NCI-H146 (cell line): ENCODE measurements at places on chromosomes 4 and X.

GRCh38 chr4:74805601-74806000 lies 11.3 kb upstream of the BTC start:
- no peak for DNase-seq

DNA sequence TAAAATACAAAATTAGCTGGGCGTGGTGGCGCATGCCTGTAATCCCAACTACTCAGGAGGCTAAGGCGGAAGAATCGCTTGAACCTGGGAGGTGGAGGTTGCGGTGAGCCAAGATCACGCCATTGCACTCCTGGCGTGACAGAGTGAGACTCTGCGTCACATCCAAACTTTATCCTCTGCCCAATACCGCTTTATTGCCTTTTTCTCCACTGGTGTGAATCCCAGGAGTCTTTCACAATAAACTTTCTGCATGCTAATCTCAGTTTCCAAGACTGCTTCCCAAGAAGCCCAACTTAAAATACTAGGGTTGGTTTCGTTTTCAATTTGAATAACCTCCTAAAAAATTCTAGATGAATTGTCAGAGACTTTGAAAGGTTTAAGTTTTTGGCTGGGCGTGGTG lies 27.2 kb upstream of the DHX15 start:
- no peak for DNase-seq

DNA sequence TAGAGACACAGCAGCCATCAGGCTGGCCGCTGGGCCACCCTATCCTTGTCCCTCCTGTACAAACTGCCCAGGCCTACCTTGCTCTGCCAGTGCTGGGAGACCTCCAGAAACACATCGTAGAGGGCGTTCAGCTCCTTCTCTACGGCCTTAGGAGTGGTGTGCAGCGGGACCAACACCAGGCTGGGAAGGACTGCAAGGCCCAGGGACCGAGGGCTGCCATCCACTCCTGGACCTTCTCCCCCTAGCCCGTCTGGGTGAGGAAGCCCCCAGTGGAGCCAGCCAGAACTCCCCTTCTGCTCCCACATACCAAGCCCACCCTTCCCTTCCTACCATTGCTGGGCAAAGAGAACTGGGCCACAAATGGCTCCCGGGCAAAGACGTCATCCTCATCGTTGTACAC lies 5.0 kb downstream of the RPL10 start:
- DNase-seq, result no peak

DNA sequence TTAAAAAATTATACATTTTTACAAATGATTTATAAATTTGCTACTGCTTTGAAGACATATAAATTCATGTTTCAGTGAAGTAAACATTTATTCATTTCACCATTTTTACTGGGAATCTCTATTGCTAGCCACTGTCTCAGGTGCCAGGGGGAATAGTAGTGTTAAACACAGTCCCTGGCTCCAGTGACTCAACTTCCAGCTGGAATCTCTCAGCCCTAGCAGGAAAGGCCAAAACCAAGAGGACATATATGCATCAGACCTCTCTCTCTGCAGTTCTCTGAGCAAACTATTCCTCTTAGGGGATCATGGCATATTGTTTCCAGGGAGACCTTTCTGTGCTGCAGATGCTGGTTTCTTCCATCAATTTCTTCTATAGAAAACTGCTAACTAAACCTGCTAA lies 1009.0 kb upstream of the LCORL start:
- DNase-seq, result no peak

GRCh38 chr4:8501781-8502180 lies 61.2 kb downstream of the TRMT44 start:
- DNase-seq, result no peak

GRCh38 chr4:136751556-136751955 lies 780.7 kb downstream of the PCDH18 start:
- no peak for DNase-seq

- DNase-seq, result peak; percentile 46
Measured at GRCh38 chr4:25928379-25929297, 14.6 kb downstream of the SMIM20 start.

DNA sequence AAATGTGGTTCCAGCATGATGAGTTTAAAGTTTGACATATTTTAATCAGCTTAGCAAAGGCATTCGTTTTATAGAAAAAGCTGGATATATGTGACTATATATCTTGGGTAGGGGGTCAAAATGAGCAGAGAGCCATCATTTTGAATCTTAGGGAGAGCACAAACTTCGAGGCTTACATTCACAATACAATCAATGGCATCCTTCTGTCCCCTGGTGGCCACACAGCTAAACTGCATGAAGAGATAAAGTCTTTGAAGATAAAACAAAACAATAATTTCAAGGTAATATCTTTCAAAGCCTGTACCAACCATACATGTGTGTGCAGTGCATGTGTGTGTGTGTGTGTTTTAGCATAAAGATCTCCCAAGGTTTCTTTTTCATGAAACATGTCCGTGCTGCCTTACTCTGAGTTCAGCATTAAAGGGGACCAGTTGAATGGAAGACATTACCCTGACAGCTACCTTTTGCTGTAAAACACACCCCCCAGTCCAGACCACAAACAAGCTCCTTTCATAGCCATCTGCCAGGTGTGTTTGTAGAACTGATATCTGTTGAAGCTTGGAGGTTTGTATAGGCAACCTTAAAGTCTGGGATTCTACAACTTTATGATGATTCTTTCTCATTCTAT lies 22.0 kb downstream of the DYNLT3 start:
- peak; percentile 7 for DNase-seq

DNA sequence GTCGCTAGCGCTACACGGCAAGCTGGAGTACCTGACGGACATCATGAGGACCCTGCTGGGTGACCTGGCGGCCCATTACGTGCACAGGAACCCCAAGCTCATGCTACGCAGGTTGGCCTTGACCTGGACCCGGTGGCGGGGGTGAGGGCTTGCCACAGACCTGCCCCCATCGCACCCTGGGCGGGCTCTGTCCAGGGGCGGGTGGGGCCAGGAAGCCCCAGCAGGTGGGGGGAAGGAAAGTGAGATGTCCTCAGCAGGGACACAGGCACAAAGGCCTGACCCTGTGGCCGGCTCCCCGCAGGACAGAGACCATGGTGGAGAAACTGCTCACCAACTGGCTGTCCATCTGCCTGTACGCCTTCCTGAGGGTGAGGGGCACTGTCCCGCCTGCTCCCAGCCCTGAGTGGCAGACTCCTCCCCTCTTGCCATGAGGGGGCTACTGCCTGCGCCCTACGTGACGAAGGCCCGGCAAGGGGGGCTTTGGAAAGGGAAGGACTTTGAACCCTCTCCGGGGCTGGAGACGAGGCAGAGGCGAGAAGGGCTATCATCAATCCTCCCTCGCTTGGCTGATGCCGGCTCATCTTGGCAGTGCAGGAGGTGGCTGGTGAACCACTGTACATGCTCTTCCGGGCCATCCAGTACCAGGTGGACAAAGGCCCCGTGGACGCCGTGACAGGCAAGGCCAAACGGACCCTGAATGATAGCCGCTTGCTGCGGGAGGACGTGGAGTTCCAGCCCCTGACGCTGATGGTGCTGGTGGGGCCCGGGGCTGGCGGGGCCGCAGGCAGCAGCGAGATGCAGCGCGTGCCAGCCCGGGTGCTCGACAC lies 5.3 kb upstream of the SRPK3 start:
- DNase-seq, result no peak

- DNase-seq, result no peak
Measured at GRCh38 chr4:5995901-5996623, 22.2 kb downstream of the C4orf50 start.

- DNase-seq, result no peak
Measured at GRCh38 chrX:38138900-38139299, 81.8 kb downstream of the SRPX start.

DNA sequence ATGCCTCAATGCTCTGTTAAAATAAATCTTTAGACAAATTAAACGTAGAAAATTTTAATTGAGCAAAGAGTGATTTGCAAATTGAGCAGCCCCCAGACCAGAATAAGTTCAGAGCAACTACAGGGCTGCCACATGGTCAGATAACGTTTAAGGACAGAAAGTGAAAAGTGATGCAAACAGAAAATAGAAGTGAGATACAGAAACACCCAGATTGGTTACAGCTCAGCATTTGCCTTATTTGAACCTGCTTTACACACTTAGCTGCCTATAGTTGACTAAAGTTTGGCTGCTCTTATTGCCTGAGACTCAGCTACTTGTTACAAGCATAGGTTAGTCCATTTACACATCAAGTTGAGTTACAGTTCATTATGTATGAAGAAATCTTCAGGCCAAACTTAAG lies 1800.8 kb upstream of the PCDH10 start:
- no peak for DNase-seq

GRCh38 chr4:58063404-58064160 lies 953.4 kb upstream of the IGFBP7 start:
- no peak for DNase-seq

- DNase-seq, result no peak
Measured at GRCh38 chr4:158020176-158020575, 152.6 kb downstream of the GASK1B start.

DNA sequence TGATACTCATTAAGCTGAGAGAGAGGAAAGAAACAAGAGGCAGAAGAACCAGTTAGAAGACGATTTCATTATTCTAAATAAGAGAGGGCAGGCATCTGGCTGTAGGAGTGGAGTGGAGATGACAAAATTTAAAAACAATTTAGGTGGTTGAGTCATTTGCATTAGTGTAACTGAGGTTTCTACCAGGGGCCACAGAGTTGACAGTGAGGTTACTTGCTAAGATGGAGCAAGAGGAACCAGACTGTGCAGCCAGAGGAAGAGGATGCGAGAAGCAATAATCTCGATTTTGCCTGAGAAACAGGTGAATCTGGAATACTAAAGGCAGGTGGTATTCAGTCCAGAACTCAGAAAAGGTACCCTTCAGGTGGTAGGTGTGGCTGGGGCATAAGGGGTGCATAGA lies 491.9 kb downstream of the MID1IP1 start:
- DNase-seq, result no peak

- DNase-seq, result no peak
Measured at GRCh38 chr4:149344436-149344835, 471.2 kb downstream of the IQCM start.

GRCh38 chr4:48629458-48629857 lies 139.4 kb downstream of the ZAR1 start:
- DNase-seq, result no peak

GRCh38 chr4:127194281-127194680 lies 438.5 kb upstream of the INTU start:
- no peak for DNase-seq

- peak; percentile 80 for DNase-seq
Measured at GRCh38 chr4:153151535-153152455, 52.4 kb upstream of the TRIM2 start.

DNA sequence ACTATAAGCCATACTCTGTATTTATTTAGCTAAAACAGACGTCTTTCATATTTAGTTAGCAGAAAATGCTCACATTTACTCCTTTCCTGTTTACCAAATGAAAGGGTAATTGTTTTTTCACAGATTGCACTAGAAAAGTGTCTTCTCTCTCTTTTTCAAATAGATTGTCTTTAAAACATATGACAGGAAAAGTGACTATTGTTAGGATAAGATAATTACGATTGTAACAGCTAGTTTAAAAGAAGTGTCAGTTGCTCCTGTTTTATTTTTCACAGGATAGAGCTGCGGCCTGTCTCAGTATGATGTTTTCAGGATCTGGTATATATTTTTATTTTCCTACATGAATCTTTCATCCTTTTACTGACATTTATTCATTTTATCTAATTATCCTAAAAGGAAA lies 353.5 kb downstream of the FBXO8 start:
- no peak for DNase-seq

DNA sequence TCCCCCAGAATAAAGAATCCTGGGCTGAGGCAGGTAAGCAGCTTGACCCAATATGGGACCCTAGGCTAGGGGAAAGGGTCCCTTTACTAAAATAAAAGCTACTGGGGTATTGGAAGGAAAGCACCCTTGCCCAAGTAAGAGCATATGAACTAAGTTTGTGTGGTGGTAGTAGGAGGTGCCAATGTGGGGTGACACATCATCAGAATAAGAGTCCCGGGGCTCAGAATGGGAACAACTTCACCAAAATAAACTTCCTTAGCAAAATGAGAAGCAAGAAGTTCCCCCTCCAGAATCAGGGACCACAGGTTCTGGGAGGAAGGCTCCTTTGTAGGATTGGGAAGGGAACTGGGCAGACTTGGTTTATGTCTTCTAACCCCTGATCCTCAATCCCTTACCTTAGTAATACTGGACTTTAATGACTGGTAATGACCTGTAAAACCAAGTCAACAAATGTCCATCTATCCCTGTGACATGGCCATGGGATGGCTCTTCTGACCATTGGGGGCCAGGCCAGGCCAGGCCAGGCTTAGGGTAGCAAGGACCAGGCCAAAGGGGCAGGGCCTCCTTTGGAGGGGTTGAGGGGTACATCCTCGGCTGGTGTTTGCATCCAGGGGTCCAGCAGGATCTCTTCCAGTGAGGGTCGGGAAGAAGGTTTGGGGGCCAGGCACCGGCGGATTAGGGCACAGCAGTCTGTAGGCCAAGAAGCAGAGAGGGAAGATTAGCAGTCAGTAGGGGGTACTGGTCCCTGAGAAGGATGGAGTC lies 2.3 kb upstream of the SLC35A2 start:
- DNase-seq, result no peak

GRCh38 chrX:23327104-23327503 lies 7.5 kb upstream of the PTCHD1 start:
- DNase-seq, result no peak

DNA sequence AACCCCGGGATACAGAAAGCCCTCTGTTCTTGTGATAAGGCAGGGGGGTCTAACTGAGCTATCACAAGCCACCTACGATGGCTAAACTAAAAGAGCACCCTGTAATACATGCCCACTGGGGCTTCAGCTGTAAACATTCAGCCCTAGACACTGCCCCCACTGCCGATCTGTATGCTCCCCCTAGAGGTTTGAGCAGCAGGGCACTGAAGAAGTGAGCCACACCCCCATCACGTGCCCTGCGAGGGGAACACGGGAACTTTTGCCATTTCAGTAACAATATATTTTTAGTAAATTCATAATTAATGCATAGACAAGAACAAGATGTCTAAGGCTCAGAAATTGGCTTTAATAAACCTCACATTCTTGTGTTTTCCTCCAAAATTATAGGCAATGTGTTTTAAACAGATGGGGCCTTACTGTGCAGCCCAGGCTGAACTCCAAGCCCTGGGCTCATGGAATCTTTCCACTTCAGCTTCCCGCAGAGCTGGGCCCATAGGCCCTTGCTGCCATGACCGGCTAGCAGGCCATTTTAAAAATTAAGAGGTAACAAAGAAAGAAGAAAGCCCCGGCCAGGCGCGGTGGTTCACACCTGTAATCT lies 235.3 kb upstream of the SFRP2 start:
- no peak for DNase-seq

GRCh38 chr4:55510685-55511084 lies 36.0 kb downstream of the CLOCK start:
- no peak for DNase-seq
